ENCODE measurements at places on chromosomes 1 and 21.

- peak; percentile 22 for DNase-seq
These were observed 830 bp downstream of the INPP5B start for GRCh38 chr1:37945743-37946702.

- DNase-seq = no peak
These were observed 30.0 kb upstream of the RALGPS2 start for GRCh38 chr1:178694923-178695525.

GRCh38 chr1:4121293-4121684 is 221.2 kb upstream of the C1orf174 start:
- no peak for DNase-seq

DNA sequence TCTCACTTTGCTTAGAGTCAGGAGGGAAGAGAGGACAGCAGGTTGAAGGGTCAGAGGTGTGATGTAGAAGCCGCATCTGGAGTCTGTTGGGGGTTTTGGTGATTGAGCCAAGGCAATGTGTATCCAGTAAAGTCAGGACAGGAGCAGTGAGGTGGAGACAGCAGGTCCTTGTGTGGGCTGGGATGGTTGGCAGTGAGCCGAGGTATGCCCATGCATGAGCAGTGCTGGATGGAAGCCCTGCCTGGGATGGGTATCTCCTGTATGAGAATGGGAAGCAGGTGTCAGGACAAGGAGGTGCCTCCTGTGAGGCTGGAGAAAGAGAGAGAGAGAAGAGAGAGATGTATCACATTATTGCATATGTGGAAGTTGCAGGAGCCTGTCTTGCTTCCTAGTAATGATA is 90.0 kb downstream of the OBSCN start:
- DNase-seq = no peak

GRCh38 chr1:84165601-84166000 is 21.5 kb downstream of the PRKACB start:
- DNase-seq = no peak

GRCh38 chr1:155093911-155094621 is 15.4 kb downstream of the EFNA3 start:
- peak; percentile 83 for DNase-seq

GRCh38 chr21:41431788-41432548 is 5.9 kb downstream of the MX1 start:
- DNase-seq = no peak

DNA sequence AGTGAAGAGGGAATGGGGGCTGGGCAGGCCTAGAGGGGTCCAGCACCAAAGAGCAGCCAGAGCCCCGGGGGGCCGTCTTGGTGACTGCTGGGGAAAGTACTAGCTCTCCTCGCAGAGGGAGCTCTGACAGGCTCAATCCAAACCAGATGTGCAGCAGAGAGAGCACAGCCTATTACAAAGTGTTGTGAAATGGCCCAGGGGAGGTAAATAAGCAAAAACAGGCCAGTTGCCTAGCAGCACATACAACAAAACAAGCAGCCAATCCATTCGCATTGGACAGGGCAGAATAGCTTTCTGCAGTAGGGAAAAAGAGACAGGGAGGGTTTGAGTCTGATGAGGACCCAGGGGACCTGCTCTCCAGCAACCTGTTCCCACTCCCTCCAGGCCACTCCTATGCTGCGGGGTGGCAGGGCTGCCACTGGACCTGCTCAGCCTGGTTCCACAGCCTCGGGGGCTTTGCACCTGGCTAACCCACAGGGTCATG is 239.6 kb upstream of the FGGY start:
- no peak for DNase-seq

DNA sequence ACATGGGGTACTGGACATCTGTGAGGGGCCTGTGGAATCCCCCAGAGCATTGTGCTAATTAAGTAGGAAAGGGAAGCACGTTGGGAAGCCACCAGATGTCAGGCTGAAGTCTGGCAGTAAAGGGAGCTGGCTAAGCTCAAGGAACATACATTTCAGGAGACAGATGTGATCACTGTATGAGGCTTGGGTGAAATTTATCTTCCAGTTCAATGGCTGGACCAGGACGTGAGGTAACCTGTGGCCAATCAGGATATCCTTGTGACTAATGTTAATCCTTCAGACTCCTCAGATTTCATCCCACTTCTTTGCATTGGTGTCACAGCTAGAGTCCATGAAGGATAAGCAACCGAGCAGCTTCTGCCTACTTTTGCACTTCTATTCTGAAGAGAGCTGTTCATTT is 110.2 kb upstream of the APP start:
- DNase-seq = no peak

- DNase-seq = no peak
These were observed 34.9 kb downstream of the SSBP3 start for GRCh38 chr1:54371038-54371941.

- peak; percentile 24 for DNase-seq
These were observed 132.2 kb downstream of the CASZ1 start for GRCh38 chr1:10664251-10664650.

- peak; percentile 57 for DNase-seq
These were observed at the start of gene TEKT2 for GRCh38 chr1:36083635-36084496. TSS of gene TEKT2 (plus strand) at chr1:36084094. CDS start at chr1:36084922, 828 bp downstream.

GRCh38 chr1:239184561-239185244 is 201.7 kb upstream of the CHRM3 start:
- DNase-seq = no peak

DNA sequence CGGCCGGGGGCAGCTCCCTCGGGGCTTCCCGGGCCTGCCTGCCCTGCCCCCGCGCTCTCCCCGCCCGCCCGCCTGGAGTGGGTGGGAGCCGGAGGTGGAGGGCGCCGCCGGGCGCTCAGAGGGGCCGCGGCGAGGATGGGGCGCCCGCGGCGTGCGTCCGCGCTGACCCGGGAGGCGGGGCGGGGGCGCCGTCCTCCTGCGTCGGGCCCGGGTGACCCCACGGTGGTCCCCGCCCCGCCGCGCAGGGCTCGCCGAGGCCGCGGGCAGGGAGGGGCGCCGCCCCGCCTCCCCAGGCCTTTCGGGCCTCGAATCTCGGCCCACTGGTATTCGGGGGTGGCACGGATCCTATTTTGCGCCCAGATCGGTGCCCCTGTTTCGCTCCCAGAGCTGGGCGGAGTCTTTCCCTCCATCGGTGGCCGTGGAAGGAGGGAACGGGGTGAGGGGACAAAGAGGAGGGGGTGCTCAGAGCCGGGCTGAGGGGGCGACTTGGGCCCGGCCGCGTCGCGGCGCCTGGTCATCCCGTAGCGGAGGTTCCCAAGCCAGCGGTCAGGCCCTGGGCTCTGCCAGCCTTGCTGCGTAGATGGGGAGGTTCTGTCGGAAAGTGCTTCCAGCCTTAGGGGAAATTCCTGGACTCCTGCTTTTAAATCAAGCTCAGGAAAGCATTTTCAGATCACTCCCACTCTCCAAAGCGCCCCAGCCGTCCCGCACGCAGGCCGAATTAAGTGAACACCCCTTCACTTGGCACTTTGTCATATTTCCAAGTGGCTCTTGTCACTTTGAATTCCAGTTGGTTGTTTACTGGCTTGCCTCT is 545 bp downstream of the PATJ start:
- DNase-seq = no peak

- peak; percentile 27 for DNase-seq
These were observed 31.4 kb downstream of the DDR2 start for GRCh38 chr1:162663589-162664106.

DNA sequence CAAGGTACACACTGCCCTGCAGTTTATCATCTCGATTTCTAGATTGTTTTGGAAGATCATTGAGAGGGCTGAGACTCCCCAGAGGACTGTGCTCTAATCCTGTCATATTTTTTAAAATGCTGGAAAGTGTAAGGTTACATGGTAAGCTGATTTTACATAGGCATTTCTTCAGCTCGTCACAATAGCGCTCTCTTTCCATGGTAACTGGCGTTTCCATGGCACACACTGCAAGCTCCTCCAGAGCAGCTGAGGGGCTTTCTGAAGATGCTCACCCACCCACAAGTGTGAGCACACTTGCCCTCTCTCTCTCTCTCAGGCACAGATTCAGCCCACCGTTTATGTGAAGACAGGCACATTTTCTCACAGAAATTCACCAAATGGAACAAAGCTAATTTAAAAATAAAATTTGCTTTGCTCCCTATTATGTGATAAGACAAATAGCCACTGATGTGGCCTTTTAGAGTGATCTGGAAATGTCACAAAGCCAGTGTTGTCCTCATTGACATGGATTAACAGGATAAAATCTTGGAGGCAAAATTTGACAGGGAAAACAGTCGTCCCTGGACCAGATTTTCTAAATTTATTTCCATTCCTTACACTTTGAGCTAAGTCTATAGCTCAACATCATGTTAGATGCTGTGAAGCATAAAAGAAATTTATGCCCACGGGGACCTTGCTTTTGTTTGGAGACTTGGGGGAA is 421.5 kb downstream of the RWDD3 start:
- DNase-seq = no peak

- DNase-seq = no peak
These were observed 9.4 kb downstream of the PRXL2B start for GRCh38 chr1:2595812-2596529.

- no peak for DNase-seq
These were observed 53.0 kb downstream of the MAB21L3 start for GRCh38 chr1:116164150-116164549.

DNA sequence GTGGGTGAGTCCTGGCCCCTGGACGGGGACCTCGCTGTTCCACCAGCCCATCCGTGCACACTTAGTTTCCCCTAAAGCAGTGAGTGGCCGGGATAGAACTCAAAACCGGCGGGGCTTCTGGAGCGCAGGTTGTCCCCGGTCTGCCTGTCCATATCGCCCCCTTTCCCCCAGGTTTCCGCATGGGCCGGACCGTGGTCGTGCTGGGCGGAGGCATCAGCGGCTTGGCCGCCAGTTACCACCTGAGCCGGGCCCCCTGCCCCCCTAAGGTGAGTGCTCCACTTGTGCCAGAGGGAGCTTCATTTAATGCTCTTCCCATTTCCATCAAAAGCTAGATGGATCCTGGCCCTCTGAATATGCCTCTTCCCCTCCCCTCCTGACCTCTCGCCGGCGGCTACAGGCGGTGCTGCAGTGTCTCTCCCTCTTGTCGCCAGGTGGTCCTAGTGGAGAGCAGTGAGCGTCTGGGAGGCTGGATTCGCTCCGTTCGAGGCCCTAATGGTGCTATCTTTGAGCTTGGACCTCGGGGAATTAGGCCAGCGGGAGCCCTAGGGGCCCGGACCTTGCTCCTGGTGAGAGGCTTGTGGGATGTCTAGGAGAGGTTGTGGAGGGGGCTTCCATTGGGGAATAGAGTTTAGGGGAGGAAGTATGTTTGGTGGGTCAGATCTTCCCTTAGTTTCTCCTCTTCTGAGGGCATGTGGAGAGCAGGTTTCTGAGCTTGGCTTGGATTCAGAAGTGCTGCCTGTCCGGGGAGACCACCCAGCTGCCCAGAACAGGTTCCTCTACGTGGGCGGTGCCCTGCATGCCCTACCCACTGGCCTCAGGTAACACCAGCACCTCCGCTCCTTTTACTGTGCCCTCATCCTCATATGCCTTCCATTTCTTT is 683 bp downstream of the PPOX start:
- peak; percentile 63 for DNase-seq

- no peak for DNase-seq
These were observed 1523.0 kb downstream of the KCNT2 start for GRCh38 chr1:195085196-195085595.

GRCh38 chr21:41064334-41064791 is 103.6 kb upstream of the BACE2 start:
- no peak for DNase-seq

GRCh38 chr1:75136921-75137641 is 2.9 kb downstream of the LHX8 start:
- no peak for DNase-seq

DNA sequence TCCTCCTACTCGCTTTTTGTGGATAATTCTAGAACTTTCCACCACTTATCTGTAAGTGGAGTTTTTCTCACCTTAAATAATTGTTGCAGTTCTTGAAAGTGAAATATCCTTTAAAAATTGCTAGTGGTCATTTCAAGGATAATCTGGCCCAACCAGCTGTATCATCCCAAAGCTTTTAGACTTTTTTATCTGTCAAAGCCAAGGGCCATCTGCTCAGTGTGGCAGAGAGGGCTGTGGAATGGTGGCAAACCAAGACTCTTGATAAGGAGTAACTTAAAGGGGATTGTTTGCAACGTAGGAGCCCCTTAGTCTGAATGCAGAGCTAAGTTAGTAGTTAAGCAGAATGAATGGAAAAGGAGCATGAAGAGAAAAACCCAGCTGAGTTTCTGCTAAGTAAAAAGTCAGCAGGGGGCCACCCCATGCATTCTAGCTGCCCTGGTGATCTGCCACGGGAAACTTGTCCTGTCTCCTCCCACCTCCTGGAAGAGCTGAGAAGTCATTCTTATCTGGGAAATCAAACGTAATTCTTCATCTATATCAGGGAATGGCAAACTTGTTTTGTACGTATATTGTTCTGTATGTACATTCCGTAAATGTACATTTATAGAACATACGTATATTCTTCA is 169.3 kb downstream of the PRDM2 start:
- DNase-seq = no peak

GRCh38 chr1:8721679-8722324 is 95.6 kb downstream of the RERE start:
- DNase-seq = no peak

DNA sequence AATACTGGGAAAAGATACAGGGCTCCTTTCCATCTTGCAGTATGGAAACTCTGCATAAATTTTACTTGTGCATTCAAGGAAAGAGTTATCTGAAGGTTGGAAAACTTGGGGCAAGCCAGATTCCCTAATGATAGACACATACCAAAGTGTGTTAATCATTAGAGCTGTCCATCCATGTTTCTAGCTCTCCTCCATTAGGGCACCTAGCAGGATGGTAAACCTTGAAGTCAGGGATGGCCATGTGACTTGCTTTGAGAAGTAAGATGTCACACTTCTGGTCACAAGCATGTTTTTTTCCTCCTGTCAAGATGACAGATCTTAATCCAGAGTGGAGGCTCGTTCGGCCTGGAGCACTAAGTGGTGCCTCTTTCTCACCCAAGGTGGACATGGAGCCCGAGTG is 241.9 kb upstream of the RUNX1 start:
- DNase-seq = no peak

- DNase-seq = no peak
These were observed 5.4 kb upstream of the WDR47 start for GRCh38 chr1:109047339-109047738.

DNA sequence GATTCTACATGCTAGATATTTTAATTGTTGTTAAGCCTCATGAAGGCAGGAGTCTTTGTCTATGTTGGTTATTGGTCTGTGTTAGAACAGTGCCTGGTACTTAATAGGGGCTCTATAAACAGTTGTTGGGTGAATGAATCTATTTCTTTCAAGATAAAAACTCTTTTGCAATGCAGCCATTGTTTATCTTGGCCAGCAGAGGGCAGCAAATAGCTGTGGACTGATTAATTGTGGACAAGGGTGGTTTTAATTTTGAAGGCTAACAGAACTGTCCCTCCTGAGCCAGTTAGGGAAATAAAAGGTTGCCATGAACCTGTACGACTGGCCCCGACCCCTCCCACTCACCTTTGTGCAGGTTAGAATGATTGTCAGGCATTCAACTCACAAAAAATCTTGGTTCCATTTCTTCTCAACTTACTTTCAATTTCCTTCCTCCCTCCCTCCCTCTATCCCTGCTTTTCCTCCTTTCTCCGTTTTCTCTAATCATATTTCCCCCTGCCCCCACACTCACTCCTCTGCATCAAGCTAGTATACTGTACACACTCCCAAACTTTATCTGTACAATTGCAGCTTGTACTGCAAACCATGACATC is 66.3 kb upstream of the DIRAS3 start:
- peak; percentile 27 for DNase-seq

- DNase-seq = no peak
These were observed 4.9 kb downstream of the ASAP3 start for GRCh38 chr1:23478896-23479665.

GRCh38 chr1:116579259-116579875 is 8.5 kb upstream of the CD58 start:
- no peak for DNase-seq

Data from SHP77 (cell line).